Activated T-helper 1 cell treated with anti-CD3 and anti-CD28 coated beads, Interleukin-12 subunit alpha, Interleukin-12 subunit beta, Interleukin-2, Interleukin-4 antibody, amounts not matched to agents 30 ng/mL and 10 ng/mL and 1 ng/mL, durations not matched to agents 14 hours and 24 hours and 36 hours (primary cell): ENCODE measurements at places on chromosomes 6 and 20. TPM values are rescaled to one million over a fixed set of nuclear protein-coding genes. Genes with fewer than 3 reads are reported as not detected.

Gene MOCS3
- 6.2 and 6.7 TPM in 2 replicates for total RNA-seq

Gene BPIFB4
- total RNA-seq = not detected in 2 replicates

Gene CCN5
- total RNA-seq = not detected in 2 replicates

Gene TGM3
- not detected in 2 replicates for total RNA-seq

Gene MAD2L1BP
- total RNA-seq = 34.8 and 39.0 TPM in 2 replicates

Gene SEMG1
- not detected in 2 replicates for total RNA-seq

Gene OR2J3
- not detected in 2 replicates for total RNA-seq

Gene NDRG3
- 21.3 and 21.9 TPM in 2 replicates for total RNA-seq

Gene FABP7
- total RNA-seq = not detected in 2 replicates

Gene THBD
- total RNA-seq = not detected in 2 replicates

Gene ZNF451
- total RNA-seq = 58.1 and 64.4 TPM in 2 replicates

Gene GPSM3
- total RNA-seq = 82.5 and 84.7 TPM in 2 replicates

Gene OPRL1
- total RNA-seq = 0.16 and 0.20 TPM in 2 replicates

Gene SALL4
- total RNA-seq = 0.54 and 1.0 TPM in 2 replicates

Gene ZNFX1
- total RNA-seq = 68.9 and 70.4 TPM in 2 replicates

Gene ID1
- total RNA-seq = 3.4 and 4.0 TPM in 2 replicates

Gene PRKN
- not detected in 2 replicates for total RNA-seq

Gene HLA-DMA
- total RNA-seq = 14.1 and 14.2 TPM in 2 replicates

Gene KHDC1L
- total RNA-seq = not detected in 2 replicates

Gene TBXT
- not detected in 2 replicates for total RNA-seq

Gene CAGE1
- total RNA-seq = 0.13 and 0.20 TPM in 2 replicates

Gene ADGRF4
- total RNA-seq = not detected in 2 replicates

Gene ZBTB12
- total RNA-seq = 4.6 and 5.1 TPM in 2 replicates

Gene CDSN
- total RNA-seq = not detected in 2 replicates

Gene RIMS1
- total RNA-seq = not detected in 2 replicates

Gene HDGFL1
- total RNA-seq = not detected in 2 replicates

Gene GLP1R
- total RNA-seq = 0.18 TPM in 1 of 2 replicates, not detected in the other

Gene OTOR
- not detected in 2 replicates for total RNA-seq

Gene C6orf132
- total RNA-seq = 0.18 and 0.20 TPM in 2 replicates

Gene CUTA
- 131 and 137 TPM in 2 replicates for total RNA-seq

Gene TCP11
- not detected in 2 replicates for total RNA-seq

Gene CLIC5
- 1.3 and 1.5 TPM in 2 replicates for total RNA-seq

Gene FAM217A
- total RNA-seq = not detected in 2 replicates

Gene CD83
- total RNA-seq = 101 and 107 TPM in 2 replicates

Gene PAX1
- total RNA-seq = not detected in 2 replicates

Gene ARMC2
- 3.9 and 4.6 TPM in 2 replicates for total RNA-seq

Gene GSTA3
- total RNA-seq = not detected in 2 replicates

Gene MYO6
- total RNA-seq = 0.37 and 0.83 TPM in 2 replicates

Gene OLIG3
- total RNA-seq = not detected in 2 replicates

Gene MRAP2
- not detected in 2 replicates for total RNA-seq

Gene SUMO4
- 11.6 and 12.0 TPM in 2 replicates for total RNA-seq

Gene TAAR5
- total RNA-seq = not detected in 2 replicates

Gene CHRNA4
- total RNA-seq = not detected in 2 replicates
